ENCODE measurements at places on chromosomes 1 and 21.

- DNase-seq: no peak
- H3K36me3 ChIP-seq: peaks cover 29% of the 10 kb centered on the region
- no peak overlapping the region for H3K4me3 ChIP-seq
- peak overlapping the region; percentile 36 for H3K27ac ChIP-seq
- peaks cover 16% of the 10 kb centered on the region for H3K4me1 ChIP-seq
Observed at GRCh38 chr1:11151826-11152612, 37.1 kb upstream of the ANGPTL7 start.

DNA sequence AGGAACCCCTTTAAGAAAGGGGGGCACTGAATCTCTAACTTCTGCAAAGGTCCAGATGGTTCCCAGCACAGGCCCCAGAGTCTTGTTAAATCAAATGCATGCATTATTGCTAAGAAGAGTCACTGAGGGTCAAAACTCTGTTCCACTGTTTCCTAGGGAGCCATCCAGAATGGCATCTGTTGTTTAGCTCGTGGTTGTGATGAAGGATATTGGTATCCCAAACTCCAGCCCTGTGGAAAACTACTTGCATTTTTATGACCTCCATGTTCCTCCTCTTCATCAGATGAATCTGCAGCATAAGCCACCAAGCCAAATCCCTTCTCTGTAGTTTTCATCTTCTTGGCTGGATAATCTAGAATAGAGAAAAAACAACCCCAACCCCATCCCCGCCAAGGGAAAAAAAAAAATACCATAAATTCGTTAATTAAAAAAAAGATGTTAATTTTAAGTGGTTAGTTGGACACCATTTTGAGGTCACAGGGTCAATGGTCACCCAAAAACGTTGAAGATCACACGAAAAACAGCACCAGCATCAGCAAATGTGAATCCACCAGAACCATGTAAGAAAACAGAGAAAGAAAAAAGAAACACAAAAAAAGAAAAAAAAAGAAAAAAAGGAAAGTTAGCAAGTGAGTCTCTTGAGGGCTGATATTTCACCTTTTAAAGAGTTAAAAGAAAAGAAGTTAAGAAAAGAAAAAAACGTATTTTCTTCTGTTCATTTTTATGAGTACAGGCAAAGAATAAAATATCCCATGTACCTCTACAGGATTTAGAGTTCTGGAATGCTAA is 3.0 kb upstream of the RIT1 start:
- no peaks in the 10 kb centered on the region for H3K4me1 ChIP-seq
- no peaks in the 10 kb centered on the region for H3K27me3 ChIP-seq
- peaks cover 74% of the 10 kb centered on the region for H3K36me3 ChIP-seq
- H3K4me3 ChIP-seq: no peak overlapping the region
- no peak overlapping the region for H3K27ac ChIP-seq

- no peaks in the 10 kb centered on the region for H3K27me3 ChIP-seq
- no peaks in the 10 kb centered on the region for H3K36me3 ChIP-seq
- H3K4me1 ChIP-seq: no peaks in the 10 kb centered on the region
- no peak overlapping the region for H3K4me3 ChIP-seq
- no peak for DNase-seq
Observed at GRCh38 chr1:41442697-41443251, 41.7 kb downstream of the EDN2 start.

DNA sequence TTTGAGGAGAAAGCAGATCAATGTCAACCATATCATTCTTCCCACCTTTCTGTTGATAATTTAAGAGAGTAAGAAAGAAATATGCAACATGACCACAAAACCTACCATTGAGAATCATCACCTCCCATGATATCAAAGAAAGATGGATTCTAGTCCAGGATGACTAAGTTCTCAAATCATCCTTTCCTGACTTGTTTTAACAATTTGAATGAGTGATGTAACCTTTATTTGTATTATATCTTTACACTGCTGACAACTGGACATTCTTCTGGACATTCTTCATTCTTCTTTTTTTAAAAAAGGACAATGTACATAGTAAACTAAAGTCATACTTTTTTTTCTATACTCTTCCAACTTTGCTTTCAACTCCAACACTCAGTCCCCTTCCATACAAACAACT is 9.5 kb downstream of the PSMB4 start:
- no peaks in the 10 kb centered on the region for H3K36me3 ChIP-seq
- H3K4me1 ChIP-seq: no peaks in the 10 kb centered on the region
- DNase-seq: no peak

DNA sequence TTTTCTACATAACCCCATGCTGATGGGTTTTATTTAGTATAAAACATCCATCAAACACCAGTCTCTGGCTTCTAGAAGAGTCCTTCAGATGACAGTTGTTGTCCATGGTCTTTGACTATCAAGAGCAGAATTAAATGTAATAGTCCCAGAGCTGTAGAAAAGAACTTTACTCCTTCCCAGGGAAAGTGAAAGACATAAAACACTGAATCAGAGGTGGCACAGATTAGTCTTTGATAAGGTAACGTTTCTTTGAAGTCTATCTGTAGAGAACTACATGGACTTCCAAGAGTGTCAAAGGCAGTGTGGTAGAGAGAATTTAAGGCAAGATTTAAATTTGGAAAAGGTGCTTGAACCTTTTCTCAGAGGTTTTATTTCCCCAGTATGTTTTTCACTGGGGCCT is 21.9 kb downstream of the SYNC start:
- no peaks in the 10 kb centered on the region for H3K27me3 ChIP-seq
- no peak overlapping the region for H3K4me3 ChIP-seq
- no peaks in the 10 kb centered on the region for H3K4me1 ChIP-seq
- H3K36me3 ChIP-seq: peaks cover 15% of the 10 kb centered on the region

DNA sequence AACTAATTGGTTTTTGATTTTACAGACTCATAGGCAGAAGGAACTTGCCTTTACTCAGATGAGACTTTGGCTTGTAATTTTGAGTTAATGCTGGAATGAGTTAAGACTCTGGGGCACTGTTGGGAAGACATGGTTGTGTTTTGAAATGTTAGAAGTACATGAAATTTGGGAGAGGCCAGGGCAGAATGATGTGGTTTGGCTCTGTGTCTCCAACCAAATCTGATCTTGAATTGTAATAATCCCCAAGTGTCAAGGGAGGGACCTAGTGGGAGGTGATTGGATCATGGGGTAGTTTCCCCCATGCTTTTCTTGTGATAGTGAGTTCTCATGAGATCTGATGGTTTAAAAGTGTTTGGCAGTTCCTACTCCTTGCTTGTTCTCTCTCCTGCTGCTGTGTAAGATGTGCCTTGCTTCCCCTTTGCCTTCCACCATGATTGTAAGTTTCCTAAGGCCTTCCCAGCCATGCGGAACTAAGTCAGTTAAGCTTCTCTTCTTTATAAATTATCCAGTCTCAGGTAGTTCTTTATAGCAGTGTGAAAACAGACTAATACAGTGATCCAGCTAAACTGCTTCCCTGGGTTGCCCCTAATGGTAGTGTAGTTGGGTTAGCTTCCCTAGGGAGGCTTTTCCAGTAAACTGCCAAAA is 10.2 kb downstream of the CPT2 start:
- no peak overlapping the region for H3K4me3 ChIP-seq
- peaks cover 85% of the 10 kb centered on the region for H3K36me3 ChIP-seq
- no peaks in the 10 kb centered on the region for H3K4me1 ChIP-seq
- no peak overlapping the region for H3K27ac ChIP-seq
- DNase-seq: no peak

DNA sequence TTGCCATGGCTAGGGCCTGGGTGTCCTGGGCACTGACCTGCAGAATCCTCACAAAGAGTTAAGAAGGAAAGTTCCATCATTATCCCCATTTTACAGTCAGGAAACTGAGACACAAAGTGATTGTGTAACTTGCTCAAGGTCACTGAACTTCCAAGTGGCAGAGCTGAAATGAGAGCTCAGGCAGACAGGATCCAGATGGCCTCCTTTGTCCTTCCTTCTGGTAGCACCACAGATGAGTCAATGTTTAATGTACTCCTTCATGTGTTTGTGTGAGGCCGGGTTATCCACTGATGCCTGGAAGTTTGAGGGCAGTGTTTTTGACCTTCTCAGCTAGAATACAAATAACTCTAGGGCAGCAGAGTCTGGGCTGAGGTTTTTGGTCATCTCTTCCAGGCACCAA is 207.0 kb downstream of the TNR start:
- no peaks in the 10 kb centered on the region for H3K36me3 ChIP-seq
- H3K4me1 ChIP-seq: no peaks in the 10 kb centered on the region
- peak; percentile 17 for DNase-seq

- no peaks in the 10 kb centered on the region for H3K4me1 ChIP-seq
- no peak overlapping the region for H3K27ac ChIP-seq
- no peak overlapping the region for H3K4me3 ChIP-seq
Observed at GRCh38 chr1:13586001-13586400, 2.4 kb downstream of the PDPN start.

DNA sequence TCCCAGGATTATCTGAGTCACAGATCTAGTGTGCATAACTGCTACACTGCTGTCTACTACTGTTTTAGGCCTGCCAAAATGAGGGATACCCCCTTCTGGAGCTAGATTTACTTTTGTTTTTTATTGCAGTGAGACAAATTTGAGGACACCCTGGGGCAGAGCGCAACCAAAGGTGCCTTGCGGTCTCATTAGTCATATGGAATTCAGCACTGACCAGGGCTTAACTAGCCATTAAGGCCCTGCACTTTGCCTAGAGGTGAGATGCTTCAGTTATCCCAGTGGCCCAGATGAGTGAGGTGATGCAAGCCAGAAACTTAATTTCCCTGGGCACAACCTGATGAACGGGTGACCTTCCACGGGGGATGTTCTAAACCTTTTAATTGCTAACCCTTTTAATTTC is 998 bp upstream of the SPAG17 start:
- no peaks in the 10 kb centered on the region for H3K4me1 ChIP-seq
- DNase-seq: no peak
- no peaks in the 10 kb centered on the region for H3K36me3 ChIP-seq
- H3K27ac ChIP-seq: no peak overlapping the region

GRCh38 chr1:111463029-111463683 is 10.6 kb upstream of the C1orf162 start:
- H3K4me3 ChIP-seq: no peak overlapping the region
- H3K36me3 ChIP-seq: no peaks in the 10 kb centered on the region
- no peaks in the 10 kb centered on the region for H3K4me1 ChIP-seq

DNA sequence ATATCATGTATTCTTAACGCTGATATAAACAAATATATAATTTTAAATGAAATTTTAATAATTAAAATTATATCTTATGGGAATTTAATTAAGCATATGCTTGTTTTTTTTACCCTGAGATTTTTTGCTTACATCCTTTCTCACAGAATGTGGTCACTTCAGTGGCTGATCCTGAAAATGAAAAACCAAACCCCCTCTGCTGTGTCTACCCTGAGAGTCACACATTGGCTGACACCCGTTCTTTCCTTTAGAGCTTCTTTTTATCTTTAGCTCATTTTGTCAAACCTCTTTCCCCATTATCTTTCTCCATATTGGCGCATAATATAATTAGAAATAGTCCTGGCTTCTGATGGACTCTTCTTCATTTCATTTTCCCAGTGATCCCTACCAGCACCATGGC is 10.8 kb upstream of the CACYBP start:
- no peaks in the 10 kb centered on the region for H3K27me3 ChIP-seq
- no peak overlapping the region for H3K4me3 ChIP-seq
- H3K4me1 ChIP-seq: no peaks in the 10 kb centered on the region
- H3K27ac ChIP-seq: no peak overlapping the region
- DNase-seq: no peak

- H3K4me3 ChIP-seq: no peak overlapping the region
- H3K36me3 ChIP-seq: no peaks in the 10 kb centered on the region
- no peak overlapping the region for H3K27ac ChIP-seq
- no peaks in the 10 kb centered on the region for H3K4me1 ChIP-seq
- DNase-seq: no peak
Observed at GRCh38 chr1:176869577-176869976, 294.9 kb downstream of the ASTN1 start.

GRCh38 chr1:159924791-159925718 is at the start of gene TAGLN2:
Gene TAGLN2 (minus strand): TSS chr1:159925507. CDS start chr1:159920509, 4,998 bp downstream.
- H3K4me1 ChIP-seq: no peaks in the 10 kb centered on the region
- H3K4me3 ChIP-seq: peak within 1 kb of the TSS; percentile 67
- H3K36me3 ChIP-seq: peaks cover 2% of the 10 kb centered on the region
- no peaks in the 10 kb centered on the region for H3K27me3 ChIP-seq
- H3K27ac ChIP-seq: peak within 1 kb of the TSS; percentile 91
- peak; percentile 92 for DNase-seq

DNA sequence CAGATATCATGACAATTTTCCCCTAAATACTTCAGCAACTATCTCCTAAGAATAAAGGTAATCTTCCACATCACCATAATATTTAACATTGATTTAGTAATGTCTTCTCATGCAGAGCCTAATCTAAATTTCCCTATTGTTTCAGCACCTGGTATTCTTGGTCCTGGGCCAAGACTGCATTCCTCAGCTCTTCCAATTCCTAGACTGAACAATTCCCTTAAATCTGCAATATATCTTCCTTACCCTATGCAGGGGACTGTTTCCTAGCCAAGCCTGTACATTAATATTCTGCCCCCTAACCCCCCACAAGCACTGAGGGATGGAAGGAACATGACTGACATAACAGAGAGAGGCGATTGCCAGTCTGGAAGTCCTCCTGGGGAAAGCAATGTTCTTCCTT is 28.7 kb upstream of the DISP1 start:
- H3K36me3 ChIP-seq: no peaks in the 10 kb centered on the region
- DNase-seq: no peak
- no peaks in the 10 kb centered on the region for H3K27me3 ChIP-seq
- no peak overlapping the region for H3K27ac ChIP-seq
- H3K4me3 ChIP-seq: no peak overlapping the region

DNA sequence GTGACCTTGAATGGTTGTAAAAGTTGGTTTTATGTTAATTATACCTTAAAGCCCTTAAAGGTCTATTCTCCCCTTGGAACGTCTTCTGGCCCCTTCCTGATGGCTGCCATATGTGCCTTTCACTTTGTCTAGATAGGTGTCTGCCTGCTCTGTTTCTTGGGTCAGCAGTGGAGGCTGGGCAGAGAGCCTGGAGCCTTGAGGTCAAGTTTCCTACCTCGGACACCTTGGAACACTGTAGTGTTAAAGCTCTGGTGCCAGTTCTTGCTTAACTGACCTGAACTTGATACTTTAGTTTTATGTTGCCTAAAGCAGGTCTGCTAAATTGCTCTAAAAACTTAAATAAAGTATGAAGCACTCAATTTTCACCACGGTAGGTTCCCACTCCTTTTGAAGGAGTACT is 86.5 kb downstream of the CDC14A start:
- no peak overlapping the region for H3K27ac ChIP-seq
- H3K4me1 ChIP-seq: no peaks in the 10 kb centered on the region
- no peaks in the 10 kb centered on the region for H3K27me3 ChIP-seq
- H3K4me3 ChIP-seq: no peak overlapping the region
- DNase-seq: no peak

DNA sequence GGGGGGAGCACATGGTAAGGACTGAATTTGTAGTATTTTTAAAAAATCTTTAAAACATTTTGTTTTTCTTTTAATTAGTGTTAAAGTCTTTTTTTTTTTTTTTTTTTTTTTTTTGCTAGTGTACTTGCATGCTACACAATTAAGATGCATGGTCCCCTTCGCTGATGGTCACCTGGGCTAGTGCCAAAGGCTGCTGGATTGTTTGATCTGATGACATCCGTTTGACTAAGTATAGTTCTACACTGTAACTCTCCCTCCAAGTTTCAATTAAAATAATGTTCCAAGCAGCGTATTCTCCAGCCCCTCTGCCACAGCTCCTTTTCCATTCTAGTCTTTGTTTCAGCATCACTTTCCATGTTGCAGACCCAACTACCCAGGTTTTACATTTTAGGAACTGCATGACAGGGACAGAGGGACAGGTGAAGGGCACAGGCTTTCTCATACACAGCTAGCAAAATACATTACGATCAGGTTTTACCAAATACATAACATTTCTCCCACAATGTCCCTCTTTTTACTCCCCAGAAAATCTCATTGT is 852 bp upstream of the RAVER2 start:
- H3K36me3 ChIP-seq: no peaks in the 10 kb centered on the region
- no peak overlapping the region for H3K27ac ChIP-seq
- H3K4me3 ChIP-seq: peak overlapping the region; percentile 60
- DNase-seq: no peak
